ENCODE measurements at places on chromosomes 12 and 14.

DNA sequence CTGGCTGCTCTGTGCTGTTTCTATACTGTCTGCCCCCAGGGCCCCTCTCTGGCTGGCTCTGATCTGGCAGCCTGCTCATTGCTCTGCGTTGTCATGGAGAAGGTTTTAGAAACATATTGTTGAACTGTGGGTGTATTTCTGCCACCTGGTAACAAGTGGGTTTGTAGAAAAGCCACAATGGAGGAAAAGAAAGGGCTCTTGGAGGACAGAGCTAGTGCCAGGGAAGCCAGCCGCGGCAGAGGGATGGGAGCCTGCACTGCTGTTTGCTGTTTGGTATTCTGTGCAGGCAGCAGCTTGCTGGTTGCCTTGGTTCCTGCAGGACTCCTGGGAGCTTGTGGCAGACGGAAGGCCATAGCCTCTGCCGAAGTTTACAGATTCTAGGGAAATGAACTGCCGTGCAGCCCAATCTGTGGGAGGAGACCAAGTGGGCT lies 15.1 kb downstream of the CCDC177 start:
- peak; percentile 52 for DNase-seq

GRCh38 chr14:61342486-61342885 lies 21.1 kb downstream of the PRKCH start:
- no peak for DNase-seq

DNA sequence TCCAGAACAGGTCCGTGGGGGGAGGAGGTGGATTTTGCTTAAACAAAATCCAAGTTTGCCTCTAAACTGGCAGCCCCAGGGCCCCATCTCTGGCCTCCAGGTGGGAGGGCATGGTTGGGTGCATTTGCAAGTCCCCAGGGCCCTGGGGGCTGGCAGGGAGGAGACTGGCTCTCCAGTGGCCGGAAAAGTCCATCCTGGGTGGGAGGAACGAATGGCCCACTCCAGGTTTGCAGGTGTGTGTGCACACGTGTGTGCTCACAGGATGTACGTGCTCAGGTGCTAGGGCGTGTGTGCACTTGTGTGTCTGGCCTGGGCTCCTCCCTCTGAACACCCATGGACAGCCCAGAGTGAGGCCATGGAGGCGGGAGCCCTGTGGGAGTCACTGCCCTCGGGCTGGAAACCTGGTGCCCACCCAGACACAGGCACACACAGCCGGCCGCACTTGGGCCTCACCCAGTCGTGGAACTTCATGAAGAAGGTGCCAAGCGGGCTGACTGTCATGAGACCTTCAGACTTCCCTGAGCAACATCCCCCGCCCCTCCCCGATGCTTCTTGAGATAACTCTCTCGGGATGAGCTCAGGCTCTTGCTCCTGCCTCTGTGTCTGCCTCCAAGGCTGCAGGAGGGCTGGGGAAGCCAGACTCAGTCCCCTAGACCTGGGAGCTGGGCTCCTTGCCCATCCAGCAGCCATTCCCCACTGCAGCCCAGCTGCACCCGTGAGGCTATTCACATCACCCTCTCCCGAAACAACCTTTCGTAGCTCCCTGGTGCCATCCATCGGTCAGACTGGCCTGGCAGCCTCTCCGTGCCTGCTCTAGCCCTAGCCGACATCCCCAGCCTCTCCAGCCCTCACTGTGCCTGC lies 9.4 kb downstream of the AHNAK2 start:
- DNase-seq: no peak

DNA sequence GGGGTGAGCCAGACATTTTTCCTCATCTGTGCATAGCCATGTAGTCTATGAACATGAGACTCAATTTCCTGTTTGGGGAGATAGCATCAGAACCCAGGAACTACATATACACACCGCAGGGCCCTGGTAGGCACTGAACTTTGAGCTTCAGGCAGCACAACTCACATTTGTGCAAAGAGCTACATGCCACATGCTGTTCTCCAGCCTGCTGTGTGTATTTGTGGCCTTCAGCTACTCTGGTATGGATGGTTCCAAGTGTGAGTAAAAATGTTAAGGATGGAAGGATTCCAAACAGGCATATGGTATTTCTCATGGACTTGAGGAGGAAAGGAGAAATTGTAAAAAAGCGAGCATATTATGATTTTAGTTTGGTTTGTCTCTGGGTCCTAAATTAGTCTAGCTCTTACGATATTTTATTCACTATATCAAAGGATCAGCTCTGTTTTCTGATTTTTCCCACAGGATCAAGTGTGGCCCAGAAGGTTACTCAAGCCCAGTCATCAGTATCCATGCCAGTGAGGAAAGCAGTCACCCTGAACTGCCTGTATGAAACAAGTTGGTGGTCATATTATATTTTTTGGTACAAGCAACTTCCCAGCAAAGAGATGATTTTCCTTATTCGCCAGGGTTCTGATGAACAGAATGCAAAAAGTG lies 422.4 kb upstream of the OR4E1 start:
- DNase-seq: no peak

DNA sequence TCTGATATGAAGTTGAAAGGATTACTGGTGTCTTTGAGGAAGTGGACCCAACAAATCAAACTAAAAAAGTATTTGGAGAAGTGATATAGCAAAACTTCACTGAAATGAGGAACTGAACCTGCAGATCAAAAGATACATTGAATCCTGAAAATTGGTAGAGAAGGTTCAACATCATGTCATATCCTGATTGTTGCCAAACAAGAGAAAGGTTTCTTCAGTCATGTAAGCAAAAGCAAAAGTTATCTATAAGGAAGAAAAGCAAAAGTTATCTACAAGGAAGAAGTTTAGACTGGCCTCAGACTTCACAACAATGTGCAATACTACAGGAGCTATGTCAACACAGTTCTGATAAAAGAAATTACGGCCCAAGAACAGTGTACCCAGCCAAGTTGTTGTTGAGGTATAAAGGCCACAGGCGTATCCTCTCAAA lies 142.7 kb downstream of the RAD51B start:
- DNase-seq: no peak

GRCh38 chr12:117538926-117539325 lies 177.5 kb upstream of the NOS1 start:
- DNase-seq: no peak

- DNase-seq: no peak
These were observed 12.5 kb upstream of the CRADD start for GRCh38 chr12:93664573-93665138.

Data from neural crest cell (in vitro differentiated cells).